ENCODE measurements at places on chromosomes 3 and 15. TPM values are rescaled to one million over a fixed set of nuclear protein-coding genes. Genes with fewer than 3 reads are reported as not detected.

Gene MPI
- polyA plus RNA-seq = 65.7 TPM

Gene UROC1
- 0.15 TPM for polyA plus RNA-seq

DNA sequence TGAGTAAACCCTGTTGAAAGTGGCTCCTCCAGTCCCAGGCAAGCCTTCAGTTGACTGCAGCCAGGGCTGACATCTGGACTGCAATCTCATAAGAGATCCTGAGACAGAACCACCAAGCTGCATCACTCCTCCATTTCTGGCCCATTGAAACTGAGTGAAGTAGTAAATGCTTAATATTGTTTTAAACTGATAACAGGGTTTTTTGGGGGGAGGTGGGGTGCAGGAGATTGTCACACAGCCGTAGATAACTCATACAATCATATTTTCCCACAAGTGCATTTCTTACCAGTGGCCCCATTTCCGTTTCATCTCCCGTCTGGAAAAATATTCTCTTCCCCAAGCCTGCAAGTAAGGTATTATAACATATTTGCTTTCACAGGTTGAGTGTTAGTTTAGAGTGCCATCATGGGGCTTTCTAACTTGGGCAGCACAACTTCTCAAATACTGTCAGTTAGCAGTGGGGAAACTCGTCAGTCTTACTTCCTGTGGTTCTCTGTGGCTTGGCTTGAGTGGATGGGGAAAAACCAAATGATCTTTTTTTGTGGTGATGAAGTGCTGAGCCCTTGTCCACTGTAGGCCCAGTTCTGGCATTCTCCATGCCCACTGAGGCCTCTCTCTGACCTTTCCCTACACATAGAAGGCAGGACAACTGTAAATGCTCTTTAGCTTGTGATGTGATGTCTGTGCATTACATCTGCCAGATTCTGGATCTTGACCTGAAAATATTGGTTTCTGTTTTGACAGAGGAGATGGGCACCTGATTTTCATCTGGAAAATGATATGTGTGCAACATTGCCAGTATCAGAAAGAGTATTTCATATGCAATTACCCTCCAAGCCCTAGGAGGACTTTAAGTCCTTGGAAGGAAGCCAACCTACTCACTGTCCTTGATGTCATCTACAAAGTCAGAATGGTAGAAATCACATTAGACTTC lies 90.1 kb upstream of the BHLHE40 start:
- DNase-seq = no peak

DNA sequence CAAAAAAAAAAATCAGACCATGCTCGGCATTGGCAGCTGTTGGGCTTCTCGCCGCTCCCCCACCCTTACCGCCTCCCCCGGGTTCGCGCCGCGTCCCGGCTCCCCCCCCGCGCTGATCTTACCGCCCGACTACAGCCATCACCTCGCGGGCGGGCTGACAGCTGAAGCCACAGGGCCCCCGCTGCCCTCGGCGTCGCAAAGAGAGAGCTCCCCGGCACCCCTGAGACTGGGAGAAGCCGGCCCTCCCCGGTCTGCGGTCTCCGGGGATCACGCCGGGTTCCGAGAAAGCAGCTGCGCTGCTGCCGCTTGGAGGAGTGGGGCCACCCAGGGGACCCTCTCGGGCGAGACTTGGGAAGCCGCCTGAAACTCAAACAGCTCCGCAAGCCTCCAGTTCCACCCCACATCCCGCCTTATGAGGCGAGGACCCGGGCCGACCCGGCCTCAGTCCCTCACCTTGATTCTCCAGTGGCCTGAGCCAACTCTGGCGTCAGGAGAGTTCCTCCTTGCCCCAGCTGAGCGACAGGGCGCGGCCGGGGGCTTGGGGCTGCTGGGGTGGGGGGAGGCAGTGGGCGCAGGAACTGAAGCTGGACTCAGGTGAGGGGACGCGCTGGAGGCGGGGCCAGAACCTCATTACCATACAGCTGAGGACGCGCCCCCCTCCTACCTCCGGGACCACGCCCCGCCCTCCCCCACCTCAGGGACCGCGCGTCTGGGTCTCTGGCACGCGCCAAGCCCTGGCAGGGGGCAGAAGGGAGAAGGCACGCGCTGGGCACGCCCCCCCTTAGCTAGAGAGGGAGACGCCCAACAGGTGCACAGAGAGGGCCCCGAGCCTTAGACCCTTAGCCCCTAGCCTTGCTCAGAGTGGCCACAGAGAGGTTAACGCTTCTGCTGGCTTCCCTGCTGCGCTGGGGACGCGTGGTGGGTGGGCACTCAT lies 1.0 kb upstream of the DLL4 start:
- DNase-seq = no peak

Measured in left kidney (tissue), 8 donors.